ENCODE measurements at places on chromosomes 7 and 10. TPM values are rescaled to one million over a fixed set of nuclear protein-coding genes. Genes with fewer than 3 reads are reported as not detected.

ERVW-1 gene
- not detected for total RNA-seq

TAC1 gene
- not detected for total RNA-seq

AQP1 gene
- total RNA-seq, result 0.52 TPM

RELN gene
- not detected for total RNA-seq

NRCAM gene
- total RNA-seq, result 96.4 TPM

IL6 gene
- total RNA-seq, result 0.90 TPM

CALML5 gene
- not detected for total RNA-seq

SKIDA1 gene
- total RNA-seq, result 0.74 TPM

All from A549 treated with Hydrocortisone at 1 μM for 4 hours (cell line).